GM12864 (cell line): ENCODE measurements at places on chromosomes 12 and 14.

GRCh38 chr12:109814600-109815150 is 18.5 kb downstream of the TRPV4 start:
- no peak for DNase-seq

GRCh38 chr14:74418031-74418430 is 8.0 kb downstream of the SYNDIG1L start:
- no peak for DNase-seq

DNA sequence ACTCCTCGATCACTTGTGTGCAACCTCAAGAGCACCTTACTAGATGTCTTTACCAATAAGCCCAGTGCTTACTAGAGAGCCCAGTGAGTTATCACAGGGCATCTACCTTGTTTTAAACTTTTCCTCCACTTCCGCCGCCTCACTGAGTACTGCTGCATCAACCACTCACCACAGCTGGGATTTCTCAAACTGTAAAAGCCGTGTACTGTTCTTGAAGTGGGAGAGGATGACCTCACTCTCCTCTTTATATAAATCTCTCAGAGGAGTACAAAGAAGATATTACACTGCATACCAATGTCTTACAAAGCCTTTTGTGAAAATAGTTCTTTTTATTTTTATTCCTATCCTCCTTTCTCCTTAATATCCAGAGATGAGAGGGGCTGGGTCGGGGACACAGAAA is 94.1 kb downstream of the PLCZ1 start:
- no peak for DNase-seq

- DNase-seq, result no peak
These were observed 14.1 kb downstream of the PYROXD1 start for GRCh38 chr12:21451529-21451928.

DNA sequence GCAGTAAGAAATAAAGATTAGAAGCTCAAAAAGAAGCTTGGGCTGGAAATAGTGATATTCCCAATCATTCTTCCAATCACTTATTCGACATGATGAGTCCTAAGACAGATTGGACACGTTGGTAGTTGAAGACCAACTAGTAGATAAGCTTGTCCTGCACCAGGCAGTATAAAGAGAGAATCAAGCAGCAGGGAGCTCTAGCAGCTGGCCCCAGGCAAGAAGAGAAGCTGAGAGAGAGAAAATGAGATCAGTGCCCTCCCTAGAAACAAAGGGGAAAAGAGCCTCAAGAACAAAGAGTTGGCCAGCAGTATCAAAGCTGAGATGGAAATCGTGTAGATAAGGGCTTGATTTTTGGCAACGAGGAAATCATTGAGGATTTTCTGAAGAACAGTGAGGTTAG is 20.6 kb downstream of the RASSF8 start:
- no peak for DNase-seq

- DNase-seq, result no peak
These were observed 114.7 kb upstream of the FKBP4 start for GRCh38 chr12:2679816-2680675.

DNA sequence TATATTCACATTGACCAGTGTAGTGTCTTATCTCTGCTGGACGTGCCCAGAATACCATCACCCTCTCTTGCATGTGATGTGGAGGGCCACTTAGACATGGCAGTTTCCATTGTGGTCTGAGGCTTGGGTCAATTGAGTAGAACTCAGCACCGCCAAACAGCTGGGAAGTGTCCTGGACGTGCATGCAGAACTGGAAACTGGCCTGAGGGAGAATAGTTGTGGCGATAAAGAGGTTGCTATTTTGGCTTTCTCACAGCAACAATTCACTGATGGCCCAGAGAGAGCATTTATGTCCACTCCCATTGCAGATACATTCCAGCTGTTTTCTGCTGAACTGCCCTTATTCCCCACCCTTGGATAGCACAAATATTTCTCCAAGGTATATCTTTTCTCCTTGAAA is 210.1 kb upstream of the DAAM1 start:
- no peak for DNase-seq

GRCh38 chr12:108107293-108107692 is 21.8 kb upstream of the WSCD2 start:
- no peak for DNase-seq

- no peak for DNase-seq
These were observed 700 bp downstream of the PRKAG1 start for GRCh38 chr12:49017891-49018260.

- DNase-seq, result no peak
These were observed 2.4 kb downstream of the MYBPC1 start for GRCh38 chr12:101597164-101597563.

DNA sequence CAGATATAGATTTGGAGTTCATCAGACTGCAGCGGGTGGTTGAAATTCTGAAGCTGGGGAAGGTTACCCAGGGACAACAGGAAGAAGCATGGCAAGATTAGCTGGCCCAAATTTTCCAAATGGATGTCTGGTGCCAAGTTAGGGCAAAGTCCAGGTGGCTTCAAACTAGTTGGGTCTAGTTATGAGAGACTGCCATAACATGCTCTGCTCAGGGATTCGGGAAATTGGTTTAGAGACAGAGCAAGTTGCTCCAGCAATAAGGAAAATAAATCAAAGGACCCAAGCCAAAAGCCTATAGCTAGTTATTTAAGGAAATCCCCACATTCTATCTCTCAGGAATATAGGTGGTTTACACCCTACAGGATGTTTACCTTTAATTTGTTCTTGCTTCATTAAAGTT is 125.7 kb upstream of the BTG1 start:
- DNase-seq, result no peak

DNA sequence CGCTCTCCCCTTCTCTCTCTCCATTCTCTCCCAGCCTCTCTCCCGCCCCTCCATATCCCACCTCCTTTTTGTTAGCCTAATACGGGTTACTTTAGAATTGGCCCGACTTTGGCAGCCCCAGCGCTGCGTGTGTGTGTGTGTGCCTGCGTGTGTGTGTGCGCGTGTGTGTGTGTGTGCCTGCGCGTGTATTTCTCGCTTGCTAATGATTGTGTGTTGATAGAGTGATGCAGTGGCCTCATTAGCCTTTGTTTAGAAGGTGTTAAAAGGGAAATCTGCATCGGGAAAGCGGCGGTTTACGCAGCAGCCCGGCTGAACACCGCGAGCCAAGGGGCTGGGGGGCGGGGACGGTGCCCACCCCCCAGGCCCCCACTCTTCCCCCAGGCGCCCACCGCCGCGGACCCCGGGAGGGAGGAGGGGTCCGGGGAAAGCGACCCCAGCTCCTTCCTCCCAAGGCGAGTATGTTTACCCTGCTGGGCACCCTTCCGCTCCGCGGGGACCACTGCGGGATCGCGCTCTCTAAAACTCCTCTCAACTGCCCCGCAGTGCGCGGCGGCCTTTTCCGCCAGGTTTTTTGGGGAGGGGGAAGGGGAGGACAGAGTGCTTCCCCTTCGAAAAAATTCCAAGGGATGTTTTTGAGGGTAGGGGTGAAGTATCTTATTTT is 6.8 kb upstream of the LHX5 start:
- no peak for DNase-seq

- no peak for DNase-seq
These were observed 312.2 kb downstream of the ATXN7L3B start for GRCh38 chr12:74849801-74850200.

GRCh38 chr14:91366749-91367148 is 50.9 kb downstream of the CCDC88C start:
- no peak for DNase-seq

DNA sequence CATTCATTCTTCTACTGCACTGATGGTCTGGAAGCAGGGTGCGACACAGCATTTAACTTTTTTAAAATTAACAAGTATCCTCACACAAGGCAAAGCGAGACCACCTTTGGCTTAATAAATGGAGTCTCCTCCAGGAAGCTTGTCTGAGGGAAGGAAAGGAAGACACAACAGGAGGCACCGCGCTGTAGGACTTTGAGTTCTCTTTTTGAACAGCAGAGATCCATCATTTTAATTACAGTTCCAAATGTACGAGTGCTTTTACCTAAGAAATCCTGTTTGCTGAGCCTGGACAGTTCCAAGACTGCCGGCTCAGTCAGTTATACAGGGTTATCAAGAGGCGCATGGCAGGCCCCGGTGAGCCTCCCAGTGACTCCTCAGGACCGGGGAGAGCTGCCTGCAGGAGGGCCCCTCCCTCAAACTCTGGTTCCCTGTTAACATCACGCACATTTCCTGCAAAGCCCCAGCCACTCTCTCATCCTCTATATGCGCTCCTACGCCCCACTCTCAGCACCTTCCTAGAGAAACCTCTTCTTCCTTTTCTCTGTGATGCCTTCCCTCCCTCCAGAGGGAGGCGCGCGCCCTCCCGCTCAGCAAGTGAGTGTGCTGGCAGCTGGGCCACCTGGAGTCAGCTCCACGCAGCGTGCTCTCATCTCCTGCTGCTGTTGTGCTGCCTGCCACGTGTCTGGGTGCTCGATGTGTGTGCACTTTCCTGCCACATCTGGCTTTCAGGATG is 46.1 kb downstream of the STX2 start:
- DNase-seq, result no peak

DNA sequence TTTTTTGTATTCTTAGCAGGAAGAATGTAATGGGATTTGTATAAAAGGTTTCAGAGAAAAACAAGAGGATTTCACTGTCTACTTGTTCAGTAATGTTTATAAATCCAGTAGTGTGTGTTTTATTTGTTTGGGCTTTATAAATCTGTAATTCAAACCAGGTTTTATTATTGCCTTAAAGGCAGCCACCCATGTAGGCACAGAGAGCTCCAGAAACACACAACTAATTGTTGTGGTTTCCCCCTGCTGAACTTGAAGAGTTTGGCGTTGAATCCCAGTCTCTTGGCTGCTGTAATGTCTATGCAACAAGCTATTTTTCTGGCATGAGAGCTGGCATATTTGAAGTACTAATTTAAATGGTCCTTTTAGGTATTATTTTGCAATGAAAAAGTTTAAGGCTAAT is 63.4 kb upstream of the SLCO1C1 start:
- DNase-seq, result no peak

DNA sequence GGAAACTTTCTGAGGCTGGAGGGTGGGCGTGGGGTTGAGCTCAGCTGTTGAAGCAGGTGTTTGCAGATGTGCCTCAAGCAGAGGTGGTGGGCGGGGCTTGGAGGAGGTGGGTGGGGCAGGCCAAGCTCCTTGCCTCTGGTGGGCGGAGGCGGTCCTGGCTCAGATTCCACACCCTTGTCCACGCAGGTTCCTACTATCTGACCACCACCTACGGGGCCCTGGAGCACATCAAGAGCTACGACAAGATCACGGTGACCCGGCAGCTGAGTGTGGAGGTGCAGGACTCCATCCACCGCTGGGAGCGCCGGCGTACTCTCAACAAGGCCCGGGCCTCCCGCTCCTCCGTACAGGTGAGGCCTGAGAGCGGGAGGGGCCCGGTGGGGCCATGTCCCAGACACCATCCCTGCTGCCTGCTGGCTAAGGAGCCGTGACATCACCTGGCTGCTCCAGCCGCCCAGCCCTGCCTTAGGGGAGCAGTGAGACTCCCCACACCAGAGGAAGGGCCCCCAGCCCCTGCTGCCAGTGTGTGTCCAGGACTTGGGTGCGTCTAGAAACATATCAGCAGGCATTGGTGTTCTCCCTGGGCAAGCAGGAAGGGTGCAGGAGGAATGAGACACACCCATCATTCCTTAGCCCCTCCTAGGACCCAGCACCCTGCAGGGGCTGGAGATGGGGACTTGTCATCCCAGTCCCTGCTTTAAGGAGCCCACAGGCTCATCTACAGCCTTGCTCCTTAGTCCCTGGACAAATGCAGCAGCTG is 63.4 kb downstream of the LGMN start:
- DNase-seq, result no peak

GRCh38 chr14:24084440-24084839 is 9.7 kb upstream of the PCK2 start:
- DNase-seq, result no peak

GRCh38 chr14:99382781-99383471 is 97.7 kb downstream of the SETD3 start:
- no peak for DNase-seq

GRCh38 chr14:78403278-78403815 is 233.2 kb downstream of the NRXN3 start:
- DNase-seq, result peak; percentile 22
